ENCODE measurements at places on chromosomes 13 and 19.

- DNase-seq: no peak
These were observed 4.9 kb upstream of the CLEC17A start for GRCh38 chr19:14577885-14578427.

DNA sequence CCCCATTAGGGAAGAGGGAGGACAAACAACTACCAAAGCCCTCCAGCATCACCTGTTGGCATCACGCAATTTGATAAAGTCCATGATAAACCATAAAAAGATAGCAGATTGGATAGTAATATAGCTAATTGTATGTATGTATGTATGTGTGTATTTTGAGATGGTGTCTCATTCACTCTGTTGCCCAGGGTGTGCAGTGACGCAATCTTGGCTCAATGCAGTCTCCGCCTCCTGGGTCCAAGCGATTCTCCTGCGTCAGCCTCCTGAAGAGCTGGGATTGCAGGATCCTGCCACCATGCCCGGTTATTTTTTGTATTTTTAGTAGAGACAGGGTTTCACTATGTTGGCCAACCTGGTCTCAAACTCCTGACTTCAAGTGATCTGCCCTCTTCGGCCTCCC lies 74.6 kb upstream of the RNF113B start:
- no peak for DNase-seq

DNA sequence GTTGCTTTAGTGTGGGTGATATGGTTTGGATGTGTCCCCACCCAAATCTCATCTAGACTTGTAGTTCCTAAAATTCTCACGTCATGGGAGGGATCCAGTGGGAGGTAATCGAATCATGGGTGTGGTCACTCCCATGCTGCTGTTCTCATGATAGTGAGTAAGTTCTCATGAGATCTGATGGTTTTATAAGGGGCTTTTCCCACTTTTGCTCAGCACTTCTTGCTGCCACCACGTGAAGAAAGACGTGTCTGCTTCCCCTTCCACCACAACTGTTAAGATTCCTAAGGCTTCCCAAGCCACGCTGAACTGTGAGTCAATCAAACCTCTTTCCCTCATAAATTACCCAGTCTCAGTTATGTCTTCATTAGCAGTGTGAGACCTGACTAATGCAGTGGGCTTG lies 26.0 kb downstream of the OR10H4 start:
- DNase-seq: no peak

DNA sequence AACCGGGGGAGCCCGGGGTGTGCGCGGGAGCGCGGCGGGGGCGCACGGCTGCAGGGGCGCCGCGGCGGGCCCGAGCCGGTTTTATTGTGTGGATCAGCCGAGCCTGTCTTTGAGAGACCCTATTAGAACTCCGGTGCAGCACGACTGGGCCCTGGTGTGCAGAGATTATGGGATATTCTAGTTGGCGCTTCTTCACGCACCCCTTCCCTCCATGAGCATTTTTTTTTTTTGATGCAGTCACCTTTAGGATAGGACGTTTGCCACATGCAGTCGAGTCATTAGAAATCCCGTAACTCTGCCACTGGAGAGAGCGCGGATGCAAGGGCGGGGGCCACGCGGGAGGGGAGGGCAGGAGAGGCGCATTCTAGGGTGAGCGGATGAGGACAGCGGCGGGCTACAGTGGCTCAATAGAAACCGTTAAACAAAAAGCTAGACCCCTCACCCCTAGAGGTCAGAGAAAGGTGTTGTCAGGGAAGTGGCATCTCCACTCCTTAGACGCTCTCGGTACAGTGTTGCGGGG lies 3.7 kb downstream of the FGF9 start:
- DNase-seq: no peak

GRCh38 chr19:42330241-42330711 lies 4.8 kb downstream of the MEGF8 start:
- no peak for DNase-seq

DNA sequence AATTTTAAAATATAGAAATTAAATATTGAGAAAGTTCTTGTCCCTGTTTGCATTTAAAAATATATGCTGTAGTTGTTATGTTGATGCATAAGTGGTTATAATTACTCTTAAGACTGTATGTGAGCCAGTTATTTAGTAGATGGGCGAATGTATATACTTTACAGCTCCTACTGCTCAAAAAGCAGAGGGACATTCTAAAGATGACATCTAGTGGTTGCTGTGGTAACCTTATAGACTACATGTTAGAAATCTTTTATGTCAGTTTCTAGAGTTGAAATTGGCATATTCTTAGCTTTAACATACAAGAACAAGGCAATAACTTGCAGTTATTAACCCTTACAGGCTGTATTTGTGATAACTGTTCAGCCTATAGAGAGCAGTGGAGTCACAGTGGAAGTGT lies 160.5 kb downstream of the OLFM4 start:
- DNase-seq: no peak

GRCh38 chr13:97953376-97953970 lies at the start of gene IPO5:
IPO5 (plus strand) TSS chr13:97953675; CDS start chr13:97976697, 23,022 bp downstream.
- no peak for DNase-seq

Measured in activated CD8-positive, alpha-beta memory T cell treated with anti-CD3 and anti-CD28 coated beads, Interleukin-2, amount 50 U/mL, for 4 hours (primary cell).